Right ventricle myocardium superior (tissue), 1 donor: ENCODE measurements at places on chromosomes 1 and 21. TPM values are rescaled to one million over a fixed set of nuclear protein-coding genes. Genes with fewer than 3 reads are reported as not detected.

- DNase-seq: peak; percentile 71
Observed at GRCh38 chr1:182301467-182302198, 90.0 kb downstream of the GLUL start.

DNA sequence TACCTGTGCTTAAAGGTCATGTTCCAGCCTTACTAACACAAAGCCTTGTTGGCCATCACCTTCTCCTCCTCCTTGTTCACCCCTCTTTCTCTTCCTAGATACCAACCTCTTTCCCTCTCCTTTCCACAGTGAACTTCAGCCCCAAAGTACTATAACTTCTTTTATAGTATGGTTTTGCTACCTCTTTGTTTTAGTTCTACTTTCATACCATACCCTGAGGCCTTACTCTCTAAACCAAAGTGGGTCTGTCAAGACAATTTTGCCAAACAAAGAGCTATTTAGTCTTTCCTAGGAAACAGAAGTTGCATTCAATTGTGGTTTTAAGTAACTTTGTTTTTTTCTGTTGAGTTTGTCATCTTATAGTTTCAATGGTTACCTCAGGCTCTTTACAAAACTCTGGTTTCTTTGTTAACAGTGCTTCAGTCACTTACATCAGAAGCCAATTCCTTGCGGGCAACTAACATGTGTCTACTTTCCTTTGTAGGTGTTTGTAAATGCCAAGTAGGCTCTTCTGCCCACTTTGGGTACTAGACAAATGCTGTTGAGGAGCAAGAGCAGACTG, 623.9 kb upstream of the PKN2 start:
- no peak for DNase-seq

Gene GREM2
- total RNA-seq: not detected

GRCh38 chr1:23704834-23705495, 13.4 kb downstream of the RPL11 start:
- DNase-seq: no peak

- DNase-seq: no peak
Observed at GRCh38 chr21:31622397-31622796, 37.1 kb upstream of the SOD1 start.

GRCh38 chr1:179598631-179599030, 7.0 kb downstream of the TDRD5 start:
- DNase-seq: no peak

DNA sequence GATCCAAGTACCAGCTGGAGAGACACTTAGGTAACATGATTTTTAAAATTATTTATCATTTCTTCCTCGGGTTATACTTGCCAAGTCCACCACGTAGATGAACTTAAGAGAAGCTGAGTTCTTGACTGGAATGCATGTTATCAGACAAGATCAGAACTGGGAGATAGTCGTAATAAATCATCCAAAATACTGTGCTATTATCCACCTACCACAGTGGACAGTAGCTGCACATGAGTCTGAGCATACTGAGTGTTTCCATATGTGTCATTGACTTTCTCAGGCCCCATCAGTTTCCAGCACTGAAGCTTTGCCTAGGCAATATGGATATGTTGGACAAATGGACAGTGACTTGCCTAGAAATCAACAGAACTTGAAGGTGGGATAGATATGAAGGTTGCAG, 77.9 kb upstream of the RRP15 start:
- DNase-seq: no peak

- DNase-seq: no peak
Observed at GRCh38 chr1:64328193-64328592, 124.8 kb downstream of the UBE2U start.

- DNase-seq: no peak
Observed at GRCh38 chr1:29931477-29932175, 695.3 kb downstream of the PTPRU start.

DNA sequence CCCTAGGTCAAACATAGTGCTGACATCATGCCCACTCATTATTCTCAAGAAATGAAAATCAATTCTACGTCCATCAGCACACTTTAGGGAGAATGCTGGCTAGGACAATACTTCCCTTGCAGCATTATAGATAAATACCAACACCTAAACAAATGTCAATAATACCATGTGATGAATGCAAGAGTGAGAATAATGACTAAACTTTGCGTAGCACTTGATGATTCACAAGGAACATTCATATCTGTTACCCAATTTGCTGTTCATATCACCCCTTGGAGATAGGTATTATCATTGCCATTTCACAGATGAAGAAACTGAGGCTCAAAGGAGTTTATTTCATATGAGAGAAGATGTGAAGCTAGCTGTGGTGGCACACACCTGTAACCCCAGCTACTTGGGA, 24.8 kb upstream of the EPS15 start:
- no peak for DNase-seq

DNA sequence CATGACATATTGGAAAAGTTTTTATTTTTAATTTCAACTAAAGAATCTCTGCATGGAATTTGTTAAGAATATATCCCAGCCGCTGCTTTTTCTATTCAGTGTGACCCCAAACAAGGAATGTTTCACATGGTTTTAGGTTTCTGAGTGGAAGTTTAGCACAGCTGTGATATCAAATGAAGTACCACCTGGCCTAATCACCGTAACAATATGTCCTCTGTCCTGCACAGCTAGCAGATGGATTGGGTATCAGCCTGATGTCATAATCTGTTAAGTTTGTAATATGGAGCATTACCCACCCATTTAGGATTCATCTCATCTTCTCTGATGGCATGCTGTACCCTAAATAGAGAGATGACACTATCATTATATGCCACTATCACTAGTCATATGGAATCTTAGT, 963.7 kb upstream of the ADGRL2 start:
- no peak for DNase-seq

DNA sequence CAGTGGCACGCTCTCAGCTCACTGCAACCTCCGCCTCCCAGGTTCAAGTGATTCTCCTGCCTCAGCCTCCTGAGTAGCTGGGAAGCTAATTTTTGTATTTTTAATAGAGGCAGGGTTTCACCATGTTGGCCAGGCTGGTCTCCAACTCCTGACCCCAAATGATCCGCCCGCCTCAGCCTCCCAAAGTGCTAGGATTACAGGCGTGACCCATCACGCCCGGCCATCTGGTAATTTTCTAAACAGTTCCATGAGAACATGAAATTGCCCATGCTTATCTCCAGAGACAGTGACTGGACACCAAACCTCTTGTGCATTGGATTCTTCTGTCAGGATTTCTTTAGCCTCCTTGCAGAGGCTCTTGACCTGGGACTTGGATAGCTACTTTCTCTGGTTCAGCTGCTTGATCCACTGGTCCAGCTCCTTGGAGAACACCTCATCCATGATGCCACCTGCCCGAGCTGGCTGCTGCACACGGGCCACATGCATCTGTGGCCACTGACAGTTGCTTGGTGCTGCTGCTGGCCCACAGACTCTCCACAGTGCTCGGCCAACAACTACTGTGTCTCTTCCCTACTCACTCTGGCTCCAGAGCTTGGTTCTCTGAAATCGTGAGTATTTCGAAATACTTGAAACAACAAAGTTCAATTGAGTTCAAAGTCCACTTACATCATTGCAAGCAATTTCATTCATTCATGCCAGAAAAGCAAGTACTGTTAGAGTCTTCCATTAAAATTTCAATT, 40.0 kb upstream of the CTPS1 start:
- peak; percentile 65 for DNase-seq

DNA sequence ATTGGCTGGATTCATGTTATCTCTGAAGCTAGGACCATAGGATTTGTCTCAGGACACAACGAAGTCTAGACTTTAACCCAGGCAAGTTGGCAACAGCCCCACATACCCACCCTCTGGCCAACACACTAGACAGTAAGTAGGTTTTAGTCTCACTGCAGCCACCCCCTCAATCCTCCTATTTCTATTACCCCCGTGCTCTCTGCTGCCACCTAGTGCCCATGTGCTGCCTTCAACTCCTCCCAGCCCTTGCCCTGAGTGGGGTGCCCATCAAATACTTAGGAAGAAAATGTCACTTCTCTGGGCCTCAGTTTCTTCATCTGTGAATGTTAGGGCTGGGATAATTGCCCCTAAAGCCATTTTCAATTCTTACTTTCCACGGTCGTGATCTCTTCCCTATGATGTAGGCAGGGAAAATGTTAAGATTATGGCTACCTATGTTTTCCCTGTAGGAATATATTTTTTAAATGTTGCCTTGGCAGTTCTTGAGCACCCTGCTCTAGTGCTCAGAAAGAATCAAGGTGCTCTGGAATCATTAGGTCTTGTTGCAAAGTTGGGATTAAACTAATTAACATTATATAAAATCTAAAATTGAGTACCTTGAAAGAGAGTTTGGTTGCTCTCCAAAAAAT, 213.0 kb downstream of the LMX1A start:
- DNase-seq: no peak
